ENCODE measurements at places on chromosomes 4 and X. TPM values are rescaled to one million over a fixed set of nuclear protein-coding genes. Genes with fewer than 3 reads are reported as not detected.

FAM47E gene
- total RNA-seq, result not detected

MAGEA3 gene
- total RNA-seq, result not detected

- H3K36me3 ChIP-seq, result peaks cover 33% of the 10 kb centered on the region
- H3K4me3 ChIP-seq, result no peak overlapping the region
- H3K27ac ChIP-seq, result no peak overlapping the region
- H3K4me1 ChIP-seq, result peaks cover 45% of the 10 kb centered on the region
- no peaks in the 10 kb centered on the region for H3K27me3 ChIP-seq
Observed at GRCh38 chr4:109444182-109444844, 10.7 kb downstream of the SEC24B start.

GRCh38 chrX:110331444-110332030 lies 13.7 kb upstream of the AMMECR1 start:
- H3K36me3 ChIP-seq, result no peaks in the 10 kb centered on the region
- H3K27ac ChIP-seq, result no peak overlapping the region
- H3K27me3 ChIP-seq, result no peaks in the 10 kb centered on the region
- DNase-seq, result no peak

- H3K27ac ChIP-seq, result peak overlapping the region; percentile 98
- no peaks in the 10 kb centered on the region for H3K27me3 ChIP-seq
- no peak overlapping the region for H3K4me3 ChIP-seq
Observed at GRCh38 chrX:107742700-107743191, 32.8 kb downstream of the TSC22D3 start.

BST1 gene
- 1.8 TPM for total RNA-seq

UGDH gene
- total RNA-seq, result 40.1 TPM

PRRG1 gene
- not detected for total RNA-seq

FAM47B gene
- total RNA-seq, result not detected

- peak overlapping the region; percentile 99 for H3K27ac ChIP-seq
- DNase-seq, result no peak
- H3K4me3 ChIP-seq, result peak overlapping the region; percentile 99
- no peaks in the 10 kb centered on the region for H3K27me3 ChIP-seq
Observed at GRCh38 chr4:336893-337142, 796 bp upstream of the ZNF141 start.

PDE6B gene
- total RNA-seq, result 13.3 TPM

- H3K27ac ChIP-seq, result no peak overlapping the region
- H3K36me3 ChIP-seq, result no peaks in the 10 kb centered on the region
- H3K27me3 ChIP-seq, result peaks cover 3% of the 10 kb centered on the region
- H3K4me1 ChIP-seq, result peaks cover 5% of the 10 kb centered on the region
- no peak overlapping the region for H3K4me3 ChIP-seq
Observed at GRCh38 chrX:149638860-149639259, 7.3 kb upstream of the TMEM185A start.

- H3K36me3 ChIP-seq, result no peaks in the 10 kb centered on the region
- H3K27me3 ChIP-seq, result no peaks in the 10 kb centered on the region
- DNase-seq, result no peak
- no peak overlapping the region for H3K4me3 ChIP-seq
Observed at GRCh38 chr4:186854256-186854655, 130.6 kb upstream of the FAT1 start.

SYN1 gene
- total RNA-seq, result 0.21 TPM

DNA sequence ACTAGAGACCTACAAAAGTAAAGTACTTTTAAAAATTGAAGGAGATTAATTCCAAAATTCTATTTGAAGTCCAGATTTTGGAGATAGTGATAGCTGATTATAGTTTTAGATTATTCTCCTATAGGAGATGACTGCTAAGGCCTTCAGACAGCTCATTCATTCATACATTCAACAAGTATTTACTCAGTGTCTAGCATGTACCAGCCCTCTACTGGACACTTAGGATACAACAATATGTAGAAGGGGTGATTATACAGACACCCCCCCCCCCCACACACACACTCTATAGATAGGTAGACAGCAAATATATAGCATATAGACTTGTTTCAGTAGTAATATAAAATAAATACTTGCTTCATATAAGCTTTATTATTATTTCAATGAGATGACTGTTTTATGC lies 60.4 kb upstream of the TAF9B start:
- DNase-seq, result no peak
- H3K27me3 ChIP-seq, result no peaks in the 10 kb centered on the region
- H3K36me3 ChIP-seq, result no peaks in the 10 kb centered on the region

DNA sequence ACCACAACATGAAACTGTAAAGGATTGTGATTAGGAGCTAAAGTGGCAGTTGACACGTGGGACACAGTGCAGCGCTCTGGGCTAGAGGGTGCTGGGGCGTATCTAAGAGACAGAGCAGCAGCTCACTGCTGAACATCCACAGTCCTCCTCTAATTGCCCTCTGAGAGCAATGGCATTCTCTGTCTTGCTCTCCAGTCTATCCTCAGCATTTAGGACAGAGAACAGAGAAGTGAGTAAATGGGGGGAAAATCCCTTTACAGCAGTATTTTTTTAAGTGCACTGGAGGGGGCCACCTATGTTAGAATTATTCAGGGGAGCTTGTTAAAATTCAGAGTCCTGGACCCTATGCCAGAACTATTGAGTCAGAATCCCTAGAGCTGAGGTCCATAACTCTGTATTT lies 4.2 kb upstream of the TMEM154 start:
- no peak overlapping the region for H3K27ac ChIP-seq
- peaks cover 34% of the 10 kb centered on the region for H3K4me1 ChIP-seq
- DNase-seq, result no peak
- no peaks in the 10 kb centered on the region for H3K36me3 ChIP-seq
- H3K4me3 ChIP-seq, result no peak overlapping the region

DNA sequence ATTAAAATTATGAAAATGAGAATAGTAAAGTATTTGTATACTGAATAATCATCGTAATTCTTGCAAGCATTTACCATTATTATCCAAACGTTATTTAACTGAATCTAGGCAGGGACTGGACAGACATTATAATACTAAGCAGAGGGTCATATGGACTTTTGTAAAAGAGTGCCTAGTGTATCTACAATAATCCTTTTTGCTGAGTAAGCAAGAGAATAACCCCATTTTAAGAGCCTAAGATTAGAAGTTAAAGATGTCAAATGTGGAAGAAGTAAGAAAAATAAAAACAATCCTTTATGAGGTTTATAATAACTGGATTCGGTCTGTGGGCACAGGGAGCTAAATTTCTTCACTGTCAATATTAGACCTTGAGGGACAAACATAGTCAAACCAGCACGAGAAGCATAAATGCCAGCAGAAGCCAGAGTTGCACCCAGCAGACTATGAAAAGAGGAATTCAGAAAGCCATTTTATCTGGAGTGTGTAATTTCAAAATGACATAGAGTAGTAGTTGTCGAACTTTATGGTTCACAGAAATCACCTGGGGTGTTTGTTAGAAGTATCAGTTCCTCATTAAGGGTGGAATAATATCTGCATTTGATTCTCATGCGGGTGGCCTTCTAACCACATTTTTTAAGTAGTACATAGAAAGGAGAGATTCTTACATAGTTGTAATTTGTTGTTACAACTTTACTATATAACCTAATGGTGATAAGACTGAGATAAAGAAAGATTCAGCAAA lies 39.7 kb upstream of the DCLK2 start:
- no peak overlapping the region for H3K27ac ChIP-seq
- no peaks in the 10 kb centered on the region for H3K4me1 ChIP-seq
- no peaks in the 10 kb centered on the region for H3K36me3 ChIP-seq
- no peak for DNase-seq

BGN gene
- not detected for total RNA-seq

- no peak for DNase-seq
- no peaks in the 10 kb centered on the region for H3K36me3 ChIP-seq
- H3K27ac ChIP-seq, result no peak overlapping the region
- H3K4me1 ChIP-seq, result peaks cover 23% of the 10 kb centered on the region
- no peak overlapping the region for H3K4me3 ChIP-seq
Observed at GRCh38 chr4:123555807-123556273, 159.2 kb downstream of the SPRY1 start.

DNA sequence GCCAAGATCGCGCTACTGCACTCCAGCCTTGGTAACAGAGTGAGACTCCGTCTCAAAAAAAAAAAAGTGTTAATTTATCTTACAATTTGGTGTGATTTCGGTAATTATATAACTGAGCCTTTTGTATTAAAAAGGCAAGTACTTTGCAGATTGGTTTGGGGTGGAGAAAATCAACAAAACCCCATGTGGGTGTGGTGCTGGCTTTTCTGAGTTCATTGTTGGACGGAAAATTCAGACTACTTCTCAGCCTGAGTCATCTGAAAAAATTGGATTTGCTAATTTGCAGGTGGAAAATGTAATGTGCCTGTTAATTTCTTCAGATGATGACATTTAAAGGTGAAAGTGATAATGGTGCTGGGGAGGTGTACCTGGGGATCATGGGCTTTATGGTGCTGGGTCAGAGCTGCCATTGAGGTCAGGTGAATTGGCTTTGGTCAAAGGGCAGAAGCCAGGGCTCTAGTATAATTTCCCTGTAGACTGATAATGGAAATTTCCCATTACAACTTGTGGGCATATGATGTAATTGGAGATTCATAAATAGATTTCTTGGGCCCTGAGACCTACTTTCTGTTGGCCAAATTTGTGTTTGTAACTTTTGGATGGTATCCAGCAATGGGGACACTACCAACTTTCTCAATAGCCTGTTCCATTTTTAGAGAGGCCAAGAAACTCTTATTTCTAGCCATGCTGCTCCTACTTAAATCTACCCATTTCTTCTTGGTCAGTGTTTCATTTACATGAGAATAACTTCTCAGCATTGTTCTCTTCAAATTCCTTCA lies 74.3 kb upstream of the TEX13D start:
- no peak overlapping the region for H3K4me3 ChIP-seq
- no peaks in the 10 kb centered on the region for H3K36me3 ChIP-seq
- DNase-seq, result no peak
- H3K27me3 ChIP-seq, result no peaks in the 10 kb centered on the region
- peak overlapping the region; percentile 9 for H3K27ac ChIP-seq

- no peak overlapping the region for H3K27ac ChIP-seq
- peaks cover 3% of the 10 kb centered on the region for H3K27me3 ChIP-seq
- no peak overlapping the region for H3K4me3 ChIP-seq
- DNase-seq, result no peak
- no peaks in the 10 kb centered on the region for H3K4me1 ChIP-seq
Observed at GRCh38 chrX:19281256-19281655, 62.5 kb upstream of the PDHA1 start.

NKAP gene
- total RNA-seq, result 10.4 TPM

DNA sequence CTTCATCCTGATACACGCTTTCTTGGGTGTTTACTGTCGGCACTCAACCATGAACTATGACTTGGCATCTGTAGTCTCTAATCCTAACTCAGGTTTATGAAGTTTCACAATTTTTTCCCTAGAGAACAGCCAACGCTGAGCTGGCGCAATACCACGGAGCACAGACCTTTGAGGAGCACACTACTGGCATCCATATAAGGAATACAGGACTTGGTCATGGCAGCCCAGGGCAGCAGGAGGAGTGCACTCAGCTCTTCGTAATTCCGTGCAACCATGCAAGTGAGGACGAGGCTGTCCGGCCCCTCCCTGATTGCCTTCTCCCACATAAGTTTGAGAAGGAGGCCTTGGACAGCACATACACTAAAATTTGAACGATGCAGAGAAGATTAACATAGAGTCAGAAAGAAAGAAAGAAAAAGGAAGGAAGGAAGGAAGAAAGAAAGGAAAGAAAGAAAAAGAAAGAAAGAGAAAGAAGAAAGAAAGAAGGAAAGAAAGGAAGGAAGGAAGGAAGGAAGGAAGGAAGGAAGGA lies 41.0 kb upstream of the PDLIM5 start:
- H3K4me1 ChIP-seq, result peaks cover 2% of the 10 kb centered on the region
- no peaks in the 10 kb centered on the region for H3K36me3 ChIP-seq
- no peak for DNase-seq
- H3K27me3 ChIP-seq, result peaks cover 49% of the 10 kb centered on the region
- no peak overlapping the region for H3K4me3 ChIP-seq

DNA sequence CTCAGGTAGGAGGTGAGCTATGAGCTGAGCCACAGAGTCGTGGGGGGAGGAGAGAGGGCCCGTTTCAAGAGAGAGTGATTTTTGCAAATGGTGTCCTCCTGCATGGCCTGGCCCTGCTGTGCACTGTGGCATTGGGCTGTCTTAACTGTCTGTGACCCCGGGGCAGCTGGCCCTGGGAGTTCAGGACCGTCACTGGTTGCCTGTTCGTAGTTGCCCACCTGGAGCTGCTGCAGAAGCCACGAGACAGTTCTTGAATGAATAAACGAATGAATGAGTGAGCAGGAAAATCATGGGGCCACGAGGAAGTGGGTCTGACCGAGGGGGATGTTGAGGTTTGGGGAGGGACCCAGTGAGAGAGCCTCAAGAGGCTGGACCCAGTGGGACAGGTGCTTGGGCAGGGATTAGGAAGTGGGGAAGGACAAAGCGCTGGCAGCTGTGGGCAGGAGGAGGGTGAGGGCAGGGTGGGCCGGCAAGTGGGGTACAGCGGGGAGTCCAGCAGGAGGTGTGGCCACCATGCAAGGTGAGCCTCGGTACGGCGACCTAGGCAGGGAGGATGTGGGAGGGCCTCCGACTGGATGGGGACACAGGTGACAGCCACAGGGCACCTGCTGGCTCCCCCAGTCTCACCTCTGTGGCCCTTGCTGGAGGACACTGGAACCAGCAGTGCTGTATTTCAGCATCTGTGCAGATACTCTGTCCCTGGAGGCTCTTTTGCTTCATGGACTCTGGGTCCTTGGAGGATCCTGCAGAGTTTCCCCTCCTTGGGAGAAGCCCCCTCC lies 10.2 kb downstream of the RGS12 start:
- H3K4me3 ChIP-seq, result peak overlapping the region; percentile 64
- peaks cover 22% of the 10 kb centered on the region for H3K27me3 ChIP-seq
- no peak for DNase-seq
- H3K4me1 ChIP-seq, result peaks cover 36% of the 10 kb centered on the region

GRCh38 chrX:139725720-139726119 lies 17.8 kb upstream of the MCF2 start:
- no peak overlapping the region for H3K27ac ChIP-seq
- no peaks in the 10 kb centered on the region for H3K27me3 ChIP-seq
- DNase-seq, result no peak

DNA sequence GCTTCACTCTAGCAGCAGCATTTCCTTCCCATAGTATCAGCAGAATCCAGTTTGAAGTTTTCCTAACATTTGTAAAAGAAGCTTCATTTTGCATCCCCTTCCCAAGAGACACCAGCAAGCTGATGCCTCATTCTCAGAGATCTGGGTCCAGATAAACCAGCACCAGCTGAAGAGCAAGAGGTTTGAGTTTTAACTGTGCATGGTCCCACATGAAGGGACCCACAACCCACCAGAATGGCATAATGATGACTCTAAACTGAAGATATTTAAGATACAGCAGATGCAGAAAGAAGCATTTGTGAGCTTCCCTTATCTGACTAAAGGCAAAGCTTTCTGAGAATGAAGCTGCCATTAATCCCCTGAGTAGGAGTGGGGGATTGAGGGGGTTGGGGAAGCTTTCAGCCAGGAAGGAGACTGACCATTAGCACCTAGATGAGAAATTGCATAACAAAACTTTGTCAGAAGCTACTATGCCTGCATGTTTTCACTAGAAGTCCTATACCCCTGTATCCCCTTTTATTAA lies 18.6 kb downstream of the NUDT6 start:
- H3K36me3 ChIP-seq, result peaks cover 18% of the 10 kb centered on the region
- no peaks in the 10 kb centered on the region for H3K27me3 ChIP-seq
- no peak for DNase-seq
- H3K27ac ChIP-seq, result no peak overlapping the region

GRCh38 chrX:56762220-56762619 lies 33.2 kb downstream of the NBDY start:
- H3K27me3 ChIP-seq, result no peaks in the 10 kb centered on the region
- H3K36me3 ChIP-seq, result peaks cover 6% of the 10 kb centered on the region
- peak overlapping the region; percentile 74 for H3K4me3 ChIP-seq
- no peak for DNase-seq
- peak overlapping the region; percentile 90 for H3K27ac ChIP-seq

BRS3 gene
- total RNA-seq, result not detected
